ENCODE measurements at places on chromosomes 16 and 17.

- H3K27me3 ChIP-seq, result peaks cover 20% of the 10 kb centered on the region
- no peak overlapping the region for H3K4me3 ChIP-seq
- H3K4me1 ChIP-seq, result peaks cover 8% of the 10 kb centered on the region
- H3K27ac ChIP-seq, result no peak overlapping the region
Measured at GRCh38 chr17:82304826-82305726, 12.3 kb downstream of the CD7 start.

DNA sequence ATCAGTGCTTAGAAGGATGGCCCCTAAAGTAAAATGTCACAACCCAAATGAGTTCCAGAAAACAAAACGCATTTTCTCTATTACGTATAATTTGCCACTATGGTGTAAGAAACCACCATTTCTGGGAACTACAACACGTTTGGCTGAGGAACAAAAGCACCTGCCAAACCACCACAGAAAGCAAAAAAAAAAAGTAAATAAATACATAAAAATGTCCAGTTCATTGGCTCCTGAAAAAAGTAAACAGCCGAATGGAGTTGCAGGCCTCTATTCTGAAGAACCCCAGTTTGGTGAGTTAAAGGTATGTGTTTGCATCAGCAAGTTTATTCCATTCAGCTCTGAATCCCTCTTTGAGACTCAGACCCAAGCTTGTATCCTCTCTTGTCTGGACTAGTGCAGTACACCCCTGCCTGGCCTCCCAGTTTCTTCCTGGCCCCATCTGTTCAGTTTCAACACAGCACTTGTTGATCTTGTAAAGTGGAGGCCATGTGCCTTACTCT lies 36.9 kb downstream of the ERN1 start:
- no peaks in the 10 kb centered on the region for H3K27me3 ChIP-seq
- peaks cover 22% of the 10 kb centered on the region for H3K36me3 ChIP-seq
- no peak for DNase-seq
- no peak overlapping the region for H3K4me3 ChIP-seq
- H3K27ac ChIP-seq, result no peak overlapping the region

DNA sequence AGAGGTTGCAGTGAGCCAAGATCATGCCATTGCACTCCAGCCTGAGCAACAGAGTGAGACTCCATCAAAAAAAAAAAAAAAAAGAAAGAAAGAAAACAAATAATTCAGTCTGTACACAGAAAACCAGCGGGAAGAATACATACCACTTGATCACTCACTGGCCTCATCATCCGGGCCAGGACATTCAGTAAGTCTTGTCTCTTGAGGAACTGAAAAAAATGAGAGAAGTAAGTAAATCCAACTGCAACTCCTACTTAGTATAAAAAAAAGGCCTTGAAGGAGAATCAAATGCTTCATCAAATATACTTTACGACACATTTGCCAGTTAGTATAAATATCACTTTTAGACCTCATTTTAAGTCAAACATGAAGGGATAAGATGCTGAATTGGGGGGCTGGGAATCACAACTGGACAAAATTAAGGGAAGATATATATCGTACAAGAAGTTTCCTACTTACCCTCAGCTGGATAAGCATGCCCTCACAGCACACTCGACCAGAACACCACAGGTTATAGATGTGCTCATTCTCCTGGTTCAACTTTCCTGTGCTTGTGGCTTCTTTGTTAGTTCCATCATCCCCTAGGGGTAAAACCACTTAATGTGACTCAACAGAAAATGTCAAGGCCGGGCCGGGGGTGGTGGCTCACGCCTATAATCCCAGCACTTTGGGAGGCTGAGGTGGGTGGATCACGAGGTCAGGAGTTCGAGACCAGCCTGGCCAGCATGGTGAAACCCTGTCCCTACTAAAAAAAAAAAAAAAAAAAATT lies 12.4 kb downstream of the CCDC47 start:
- H3K4me1 ChIP-seq, result no peaks in the 10 kb centered on the region
- H3K36me3 ChIP-seq, result peaks cover 43% of the 10 kb centered on the region
- no peak for DNase-seq
- H3K27me3 ChIP-seq, result no peaks in the 10 kb centered on the region
- H3K4me3 ChIP-seq, result no peak overlapping the region

DNA sequence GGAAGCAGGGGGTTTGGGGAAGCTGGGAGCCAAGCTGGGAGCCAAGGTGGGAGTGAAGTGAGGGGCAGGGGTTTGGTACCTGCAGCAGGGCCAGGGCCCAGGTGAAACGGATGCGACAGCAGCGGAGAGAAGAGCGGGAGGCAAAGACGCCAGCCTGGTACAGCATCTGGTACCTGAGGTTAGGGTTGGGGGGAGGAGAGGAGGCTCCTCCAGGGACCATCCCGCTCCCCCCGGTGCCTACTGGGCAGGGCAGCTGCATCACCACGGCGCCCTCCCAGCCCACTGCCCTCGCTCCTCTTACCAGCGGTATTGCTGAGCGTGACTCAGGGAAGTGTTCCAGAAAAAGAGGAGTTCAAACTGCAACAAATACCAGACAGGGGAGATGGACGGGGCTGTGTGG lies 9.8 kb downstream of the CLN3 start:
- H3K27ac ChIP-seq, result no peak overlapping the region
- H3K27me3 ChIP-seq, result no peaks in the 10 kb centered on the region
- H3K4me1 ChIP-seq, result no peaks in the 10 kb centered on the region

DNA sequence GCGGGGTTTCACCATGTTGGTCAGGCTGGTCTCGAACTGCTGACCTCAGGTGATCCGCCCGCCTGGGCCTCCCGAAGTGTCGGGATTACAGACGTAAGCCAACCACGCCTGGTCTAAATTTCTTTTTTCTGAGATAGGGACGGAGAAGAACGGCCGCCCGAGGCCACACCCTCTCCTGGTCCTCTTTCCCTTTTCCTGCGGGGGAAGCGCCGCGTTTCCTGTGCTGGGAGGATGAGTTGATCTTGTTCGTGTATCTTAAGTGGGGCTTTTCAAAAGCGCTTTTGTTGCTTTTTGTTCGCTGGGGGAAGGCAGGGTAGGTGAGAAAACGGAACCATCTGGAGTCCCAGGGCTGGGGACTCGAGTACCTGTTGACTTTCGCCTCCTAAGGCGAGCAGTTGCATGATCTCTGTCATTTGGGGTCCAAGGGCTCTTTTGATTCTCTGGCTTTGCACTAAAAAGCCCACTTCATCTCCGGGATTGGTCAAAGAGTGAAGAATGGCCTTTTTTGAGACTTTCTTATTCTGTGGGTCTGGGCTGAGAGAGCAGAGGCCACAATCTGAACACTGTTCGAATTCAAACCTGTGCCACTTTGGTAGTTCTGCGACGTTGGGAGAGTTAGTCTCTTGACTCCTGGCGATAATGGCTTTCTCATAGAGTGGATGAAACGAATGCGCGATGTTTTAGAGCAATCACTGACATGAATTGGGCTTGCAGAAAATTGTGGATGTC lies 1.3 kb downstream of the FUS start:
- peak overlapping the region; percentile 95 for H3K4me3 ChIP-seq
- no peaks in the 10 kb centered on the region for H3K27me3 ChIP-seq
- H3K27ac ChIP-seq, result peak overlapping the region; percentile 100
- peaks cover 33% of the 10 kb centered on the region for H3K36me3 ChIP-seq
- H3K4me1 ChIP-seq, result peaks cover 47% of the 10 kb centered on the region

GRCh38 chr16:25835126-25835525 lies 143.4 kb downstream of the HS3ST4 start:
- H3K4me3 ChIP-seq, result no peak overlapping the region
- no peak for DNase-seq
- no peak overlapping the region for H3K27ac ChIP-seq
- no peaks in the 10 kb centered on the region for H3K4me1 ChIP-seq
- no peaks in the 10 kb centered on the region for H3K27me3 ChIP-seq

- H3K27me3 ChIP-seq, result no peaks in the 10 kb centered on the region
- peaks cover 23% of the 10 kb centered on the region for H3K4me1 ChIP-seq
- H3K27ac ChIP-seq, result peak overlapping the region; percentile 90
- H3K4me3 ChIP-seq, result peak overlapping the region; percentile 72
Measured at GRCh38 chr17:32141258-32141657, 1.0 kb upstream of the RHOT1 start.

Measured in osteocyte (in vitro differentiated cells).